ENCODE measurements at places on chromosomes 4 and X.

DNA sequence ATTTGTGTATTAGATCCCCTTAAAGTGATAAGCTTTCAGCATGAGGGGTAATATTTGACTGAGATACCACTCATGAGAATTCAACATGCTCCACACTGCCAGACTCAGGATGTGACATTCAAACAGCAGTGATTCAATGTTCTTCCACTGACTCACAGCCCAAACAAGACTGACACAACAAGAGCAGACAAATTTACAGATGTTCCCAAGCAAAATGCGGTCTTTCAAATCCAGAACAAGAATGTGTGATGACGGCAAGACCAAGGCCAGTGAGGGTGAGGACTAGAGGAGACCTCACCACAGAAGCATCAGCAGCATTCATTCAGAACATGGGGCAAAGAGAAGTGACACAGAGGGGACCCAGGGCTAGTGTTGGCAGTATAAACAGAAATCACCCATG, 99.3 kb upstream of the GRIA3 start:
- DNase-seq: no peak

GRCh38 chr4:98749206-98749605, 90.8 kb upstream of the TSPAN5 start:
- DNase-seq: no peak

GRCh38 chrX:154714925-154715324, 36.0 kb downstream of the GAB3 start:
- no peak for DNase-seq

DNA sequence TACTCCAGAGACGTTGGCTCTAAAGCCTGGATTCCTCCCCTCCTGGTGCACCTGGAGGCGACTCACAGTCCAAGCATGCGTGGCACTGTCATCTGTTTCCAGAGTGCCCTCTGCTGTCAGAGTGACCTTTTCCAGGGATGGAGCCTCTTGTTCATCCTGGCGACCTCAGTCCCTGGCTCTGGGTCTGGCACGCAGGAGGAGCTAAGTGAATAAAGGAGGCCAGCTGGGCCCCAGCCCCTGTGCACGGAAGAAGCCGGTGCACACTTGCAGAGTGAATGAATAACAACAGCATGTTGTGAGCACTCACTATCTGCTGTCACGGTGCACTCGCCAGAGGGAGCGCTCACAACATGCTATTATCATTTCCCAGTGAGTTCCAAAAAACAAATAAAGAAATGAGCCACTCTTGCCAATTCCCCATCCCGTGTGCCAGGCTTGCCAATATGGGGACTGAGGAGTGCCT, 27.8 kb upstream of the PSAPL1 start:
- DNase-seq: no peak

DNA sequence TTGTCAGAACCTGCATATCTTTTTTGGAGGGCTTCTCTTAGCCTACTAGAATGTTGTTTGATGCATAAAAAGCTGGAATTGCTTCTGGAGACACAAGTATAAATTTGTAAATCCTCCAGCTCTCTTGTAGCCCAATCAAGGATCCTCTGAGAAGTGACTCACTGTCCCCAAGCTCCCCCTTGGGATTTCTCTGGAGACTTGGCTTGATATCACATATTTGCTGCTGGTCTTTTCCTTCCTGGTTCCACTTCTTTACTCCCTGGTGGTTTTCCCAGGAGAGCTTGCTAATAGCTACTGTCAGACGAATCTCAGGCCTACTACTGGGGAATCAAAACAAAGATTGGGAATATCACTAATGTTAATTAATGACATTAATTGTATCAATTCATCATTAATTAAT, 173.1 kb downstream of the STK32B start:
- no peak for DNase-seq

GRCh38 chr4:16263056-16263455, 36.8 kb upstream of the TAPT1 start:
- DNase-seq: no peak

- DNase-seq: no peak
These were observed 2.8 kb downstream of the AWAT2 start for GRCh38 chrX:70046978-70047377.

DNA sequence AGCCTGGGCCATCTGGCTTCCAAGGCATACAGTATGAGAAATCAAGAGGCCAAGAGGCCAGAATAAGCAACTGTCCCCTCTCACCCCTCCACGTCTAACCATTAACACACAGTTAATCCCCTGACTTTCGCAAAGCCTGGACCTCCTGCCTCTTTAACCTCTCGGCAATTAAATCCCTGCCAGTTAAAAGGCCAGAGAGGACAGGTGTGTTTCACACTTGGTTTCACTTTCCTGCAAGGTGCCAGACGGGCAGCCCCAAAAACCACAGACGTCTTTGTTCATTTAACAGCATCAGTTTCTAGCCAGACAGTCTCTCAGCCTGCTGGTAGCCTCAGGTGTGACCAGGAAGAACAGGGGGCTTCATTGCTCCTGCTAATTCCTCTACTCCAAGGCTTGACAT, 91.1 kb upstream of the KIT start:
- no peak for DNase-seq

DNA sequence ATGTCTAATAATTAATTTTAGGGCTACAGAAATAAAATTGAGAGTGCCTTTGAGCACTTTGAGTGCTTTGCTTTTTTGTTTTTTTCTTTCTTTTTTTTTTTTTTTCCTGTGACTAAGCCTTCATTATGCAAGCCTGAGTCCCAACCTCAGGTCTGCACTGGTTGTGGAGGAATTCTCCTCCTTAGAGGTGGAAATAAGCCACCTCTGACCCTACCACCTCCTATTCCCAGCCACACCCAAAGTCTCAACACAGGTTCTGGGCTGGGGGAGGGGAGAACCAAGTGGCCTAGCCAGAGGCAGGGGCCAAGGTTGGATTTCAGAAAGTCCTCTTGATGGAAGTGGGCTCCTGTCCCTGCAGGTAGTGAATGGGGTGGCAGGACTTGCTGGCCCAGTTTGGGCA, 180.2 kb downstream of the ARAP2 start:
- no peak for DNase-seq

DNA sequence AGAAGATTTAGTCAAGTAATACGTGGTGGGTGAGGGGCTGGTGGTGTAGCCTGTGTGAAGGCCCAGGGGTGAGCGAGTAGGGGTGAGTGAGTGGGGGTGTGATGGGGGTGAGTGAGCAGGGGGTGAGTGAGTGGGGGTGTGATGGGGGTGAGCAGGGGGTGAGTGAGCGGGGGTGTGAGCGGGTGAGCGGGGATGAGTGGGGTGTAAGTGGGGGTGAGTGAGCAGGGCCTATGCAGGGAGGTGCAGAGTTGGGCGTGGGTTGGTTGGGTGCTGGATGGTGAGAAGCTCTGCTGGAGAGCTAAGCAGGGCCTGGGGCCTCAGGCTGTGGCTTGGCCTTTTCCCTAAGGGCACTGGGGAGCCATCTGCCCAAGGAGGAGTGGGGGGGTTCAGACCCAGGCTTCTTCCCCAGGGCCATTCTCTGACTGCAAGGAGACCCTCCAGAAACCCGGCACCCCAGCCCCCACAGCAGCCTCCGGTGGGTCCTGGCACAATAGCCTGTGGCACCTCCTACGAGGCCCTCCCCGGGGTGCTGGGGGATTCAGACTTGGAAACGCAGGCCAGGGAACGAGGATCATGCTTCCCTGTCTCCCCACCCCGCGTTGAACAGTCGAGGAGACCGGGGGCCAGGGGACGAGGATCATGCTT, 30.4 kb downstream of the SH3TC1 start:
- peak; percentile 24 for DNase-seq

DNA sequence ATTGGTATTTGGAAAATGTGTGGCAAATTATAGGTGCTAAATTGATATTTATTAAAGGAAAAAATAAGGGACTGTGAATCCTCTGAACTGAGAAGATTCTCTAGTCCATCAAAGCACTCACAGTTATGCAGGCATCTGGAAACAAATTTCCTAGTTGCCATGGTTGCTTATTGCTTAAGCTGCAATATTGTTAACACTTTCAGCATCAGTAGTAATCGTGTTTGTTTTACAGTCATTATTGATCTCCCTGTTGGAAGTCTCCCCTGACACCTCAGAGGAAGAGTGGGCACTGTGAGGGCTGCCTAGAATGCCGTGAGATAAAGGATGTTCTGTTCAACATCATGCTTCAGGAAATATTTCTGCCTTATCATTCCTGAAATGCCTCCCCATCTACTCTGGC, 2004.3 kb upstream of the ADGRL3 start:
- DNase-seq: no peak

GRCh38 chr4:40918330-40918729, 168.6 kb downstream of the NSUN7 start:
- no peak for DNase-seq

- DNase-seq: no peak
These were observed 25.5 kb downstream of the CDKN2AIP start for GRCh38 chr4:183469936-183470335.

DNA sequence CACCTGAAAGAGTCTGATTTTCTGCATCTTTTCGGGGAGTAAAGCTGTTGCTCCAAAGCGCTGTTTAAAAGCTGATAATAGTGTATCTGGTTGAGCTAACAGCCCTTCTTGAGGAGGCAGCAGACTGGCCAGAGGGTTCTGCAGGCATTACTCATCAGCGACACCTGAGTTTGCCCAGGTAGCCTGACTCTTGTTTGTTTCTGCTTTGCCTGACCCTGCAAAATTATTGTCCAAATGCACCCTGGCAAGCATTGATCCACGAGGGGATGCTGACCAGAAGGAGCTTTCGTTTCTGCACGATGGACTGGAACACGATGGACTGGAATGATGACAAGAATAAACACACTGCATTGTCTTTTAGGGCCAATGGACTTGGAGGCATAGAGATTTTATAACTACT, 6.2 kb downstream of the CD99 start:
- DNase-seq: no peak

- no peak for DNase-seq
These were observed 37.1 kb downstream of the HEPH start for GRCh38 chrX:66200855-66201795.

DNA sequence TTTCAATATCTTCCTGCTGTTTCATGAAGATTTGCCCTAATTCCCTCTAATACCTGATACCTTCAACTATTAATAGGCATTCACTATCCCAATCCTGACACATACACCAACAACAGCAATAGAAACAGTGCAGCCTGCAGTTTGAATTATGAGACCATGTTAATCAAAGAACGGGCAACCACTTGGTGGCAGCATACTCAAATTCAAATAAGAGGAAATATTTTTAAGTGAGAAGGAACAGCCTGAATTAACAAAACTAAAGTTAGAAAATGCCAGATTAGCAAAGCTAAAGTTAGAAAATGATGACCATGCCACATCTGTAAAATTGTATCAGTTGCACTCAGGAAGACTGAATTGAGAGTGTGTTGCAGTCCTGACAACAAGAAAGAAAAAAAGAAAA, 204.9 kb downstream of the SMARCA1 start:
- DNase-seq: no peak

- DNase-seq: no peak
These were observed 121.7 kb upstream of the CXXC4 start for GRCh38 chr4:104616401-104616820.

DNA sequence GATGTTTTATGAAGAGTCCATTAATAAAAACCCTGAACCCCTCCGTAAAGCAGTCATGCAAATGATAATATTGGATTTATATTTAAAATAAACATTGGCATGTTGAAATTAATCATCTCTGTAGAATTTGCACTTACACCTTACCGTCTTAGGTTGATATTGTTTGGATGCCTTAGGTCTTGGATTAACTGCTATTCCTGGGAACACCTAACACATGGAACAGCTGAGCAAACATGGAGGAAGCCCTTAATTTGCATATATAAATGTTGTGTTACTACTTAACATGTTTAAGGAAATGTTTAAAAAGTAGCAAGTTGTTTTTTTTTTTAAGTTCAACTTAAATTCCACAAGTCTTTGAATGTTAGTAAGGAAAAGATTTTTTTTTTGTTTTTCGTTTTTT, 62.5 kb downstream of the NSD2 start:
- no peak for DNase-seq

GRCh38 chrX:129768586-129769466, 10.9 kb upstream of the SASH3 start:
- DNase-seq: no peak

- no peak for DNase-seq
These were observed 823 bp upstream of the MAN2B2 start for GRCh38 chr4:6573986-6574746.

GRCh38 chr4:165716472-165716871, 156.6 kb upstream of the TLL1 start:
- no peak for DNase-seq

DNA sequence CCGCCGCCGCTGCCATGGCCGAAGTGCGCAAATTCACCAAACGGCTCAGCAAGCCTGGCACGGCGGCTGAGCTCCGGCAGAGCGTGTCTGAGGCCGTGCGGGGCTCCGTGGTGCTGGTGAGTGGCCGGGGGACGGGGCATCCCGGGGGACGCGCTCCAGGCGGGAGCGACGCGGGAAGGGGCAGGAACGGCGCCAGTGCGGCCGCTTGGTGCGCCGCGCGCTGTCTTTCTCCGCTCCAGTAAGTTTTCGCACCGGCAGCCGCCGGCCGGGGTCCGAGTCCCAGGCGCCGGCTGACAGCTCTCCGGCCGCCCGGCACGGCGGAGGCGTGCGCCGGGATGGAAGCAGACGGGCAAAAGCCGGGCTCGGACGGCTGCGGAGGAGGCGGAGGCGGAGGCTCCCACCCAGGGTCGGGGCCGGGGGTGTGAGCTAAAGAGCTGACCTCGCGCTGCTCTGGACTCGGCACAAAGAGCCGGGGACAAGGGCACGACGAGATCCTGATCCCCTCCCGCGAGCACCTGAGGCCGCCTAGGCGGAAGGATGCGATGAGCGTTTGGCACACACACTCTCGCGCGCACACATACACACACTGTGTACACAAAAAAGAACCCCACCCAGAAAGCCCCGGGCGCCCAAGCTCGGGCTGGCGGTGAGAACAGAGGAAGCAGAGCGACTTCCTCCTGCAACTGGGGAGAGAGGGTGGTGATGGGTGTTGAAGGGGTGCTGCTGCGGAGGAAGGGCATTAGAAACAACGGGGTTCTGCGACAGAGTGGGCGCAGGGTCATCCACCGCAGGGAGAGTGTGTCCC, 545 bp downstream of the DOCK11 start:
- DNase-seq: peak; percentile 69

GRCh38 chrX:124393238-124393637, 46.9 kb downstream of the SH2D1A start:
- DNase-seq: no peak

- no peak for DNase-seq
These were observed 20.4 kb downstream of the NUP54 start for GRCh38 chr4:76127754-76128153.

DNA sequence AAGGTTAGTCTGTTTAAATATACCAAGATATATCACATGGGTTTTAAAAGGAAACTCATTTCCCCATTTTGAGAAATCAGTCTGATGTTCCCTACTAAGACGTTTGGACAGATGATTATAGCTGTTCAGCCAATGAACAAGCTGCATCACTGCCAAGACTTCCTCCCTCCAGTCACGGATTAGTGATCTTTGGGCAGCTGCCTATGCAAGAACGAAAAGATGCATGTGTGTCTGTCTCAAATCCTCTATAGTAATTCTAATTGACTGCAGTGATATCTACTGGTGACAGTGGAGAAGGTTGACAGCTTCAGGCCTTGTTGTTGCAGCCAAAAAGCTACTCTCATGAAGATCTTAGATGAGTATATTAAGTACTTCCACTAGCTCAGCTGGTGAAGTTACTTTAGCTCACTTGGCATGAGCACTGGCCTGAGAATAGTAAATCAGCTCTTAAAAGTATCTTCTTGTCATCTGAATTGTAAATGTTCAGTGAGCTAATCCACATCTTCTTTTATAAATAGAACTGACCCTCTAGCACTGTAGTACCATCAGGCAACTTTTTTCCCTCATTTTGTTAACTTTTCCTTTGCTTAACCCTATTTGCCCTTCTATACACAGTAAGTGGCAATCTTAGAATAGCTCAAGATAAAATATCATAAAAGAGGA, 134.5 kb upstream of the PCDH10 start:
- DNase-seq: no peak
